ENCODE measurements at places on chromosomes 11 and 22.

- no peak for DNase-seq
These were observed 25.4 kb upstream of the SORL1 start for GRCh38 chr11:121426476-121427399.

- DNase-seq = no peak
These were observed 15.0 kb upstream of the EHD1 start for GRCh38 chr11:64893194-64894069.

- DNase-seq = no peak
These were observed 21.8 kb upstream of the CDC42EP2 start for GRCh38 chr11:65292890-65293289.

GRCh38 chr11:133843454-133843987 is 1.8 kb downstream of the SPATA19 start:
- no peak for DNase-seq

- no peak for DNase-seq
These were observed 2.3 kb downstream of the AP5B1 start for GRCh38 chr11:65778431-65778900.

- no peak for DNase-seq
These were observed 7.0 kb upstream of the ARHGAP42 start for GRCh38 chr11:100680070-100680469.

DNA sequence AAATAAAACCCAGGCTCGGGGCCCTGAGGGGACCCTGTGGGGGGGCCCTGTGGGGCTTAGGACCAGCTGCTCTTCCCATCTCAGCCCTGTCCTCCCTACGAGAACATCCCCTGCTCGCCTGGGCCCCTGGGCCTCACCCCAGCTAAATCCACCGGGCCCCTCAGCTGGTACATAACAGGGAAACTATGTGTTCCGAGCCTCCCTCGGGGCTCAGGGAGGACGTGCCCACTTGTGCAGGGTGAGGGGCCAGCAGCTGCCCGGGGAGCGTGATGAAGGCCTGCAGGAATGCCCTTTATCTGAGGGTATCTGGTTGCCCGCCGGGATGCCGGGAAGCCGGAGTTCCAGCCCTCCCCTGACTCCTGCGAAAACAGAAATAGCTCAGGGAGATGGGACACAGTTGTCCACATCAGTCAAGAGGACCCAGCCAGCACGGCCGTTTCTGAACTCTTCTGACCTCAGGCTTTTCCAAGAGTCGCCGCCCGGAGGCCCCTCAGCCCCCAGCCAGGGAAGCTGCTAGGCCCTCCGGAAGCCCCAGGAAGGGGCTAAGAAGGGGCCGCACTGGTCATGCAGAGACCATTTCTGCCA is 20.6 kb downstream of the MRPL23 start:
- no peak for DNase-seq

DNA sequence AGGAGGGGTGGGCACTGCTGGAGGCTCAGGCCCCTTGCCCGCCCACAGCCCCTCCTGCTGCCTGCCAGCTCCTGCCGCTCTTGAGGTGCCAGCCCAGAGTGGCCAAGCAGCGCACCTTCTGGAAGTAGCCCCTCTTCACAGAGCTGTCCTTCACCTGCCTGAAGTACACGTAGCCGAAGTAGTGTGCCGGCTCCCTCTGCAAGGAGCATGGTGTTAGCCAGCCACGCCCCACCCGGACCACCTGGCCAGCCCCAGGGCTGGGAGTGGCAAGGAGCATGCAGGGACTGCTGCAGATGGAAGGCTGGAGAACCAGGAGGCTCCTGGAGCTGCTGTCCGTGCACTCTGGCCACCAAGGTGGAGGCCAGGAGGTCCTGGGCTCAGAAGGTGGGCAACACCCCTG is 9.6 kb downstream of the DENND6B start:
- no peak for DNase-seq

- DNase-seq = no peak
These were observed 46.1 kb downstream of the ARFGAP2 start for GRCh38 chr11:47130543-47130942.

DNA sequence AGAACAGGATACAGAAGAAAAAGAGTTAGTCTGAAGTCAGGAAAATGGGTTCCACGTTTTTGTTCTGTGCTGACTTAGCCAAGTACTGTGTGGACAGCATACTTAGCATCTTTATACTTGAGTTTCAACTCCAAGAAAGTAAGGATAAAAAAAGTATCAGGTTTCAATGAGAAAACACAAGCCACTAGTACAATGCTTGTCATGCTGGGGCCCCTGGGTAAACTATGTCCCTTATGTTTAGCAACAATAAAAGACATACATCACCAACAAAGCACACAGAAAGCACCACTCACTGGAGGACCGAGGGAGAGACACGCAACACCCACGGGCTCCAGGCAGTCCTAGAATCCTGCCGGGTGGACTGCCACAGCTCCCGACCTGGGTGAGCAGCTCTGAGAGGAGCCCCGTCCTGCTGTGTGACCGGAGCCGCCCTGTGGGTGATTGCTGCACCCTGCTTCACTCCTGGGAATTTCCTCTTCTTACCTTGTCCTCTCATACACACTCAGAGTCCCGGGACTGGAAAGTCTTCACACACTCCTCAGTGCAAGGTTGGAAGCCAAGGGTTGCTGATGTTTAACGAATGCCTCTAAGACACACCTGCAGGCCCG is 890.5 kb downstream of the BRD1 start:
- DNase-seq = no peak

Data from fibroblast of skin of abdomen (primary cell).